ENCODE measurements at places on chromosomes 7 and 10.
A peak's percentile ranks its signal among the peaks of the same experiment; 100 is the strongest.

DNA sequence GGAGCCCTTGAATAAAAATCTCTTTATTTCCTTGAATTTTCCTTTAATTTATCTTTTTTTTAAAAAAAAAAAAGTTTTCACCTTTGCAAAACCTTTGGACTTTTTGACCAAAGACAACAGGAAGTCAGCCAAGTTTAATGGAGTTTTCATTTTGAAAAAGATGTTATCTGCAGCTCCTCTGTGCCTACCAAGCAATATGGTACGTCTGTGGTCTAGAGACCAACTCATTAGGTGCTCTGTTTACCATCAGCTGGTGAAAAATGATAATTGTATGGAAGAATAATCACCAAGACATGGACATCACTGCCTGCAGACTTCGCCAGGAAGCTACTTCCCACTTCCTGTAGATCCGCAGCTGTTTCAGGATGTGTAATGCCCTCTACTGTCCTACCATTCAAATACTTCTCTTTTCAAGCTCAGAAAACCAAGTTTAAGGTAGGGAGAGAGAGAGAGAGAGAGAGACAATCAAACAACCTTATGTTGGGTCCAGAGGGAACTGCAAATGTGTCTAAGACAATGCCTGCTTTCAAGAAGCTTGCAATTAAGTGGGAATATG, 18.7 kb downstream of the PLXNA4 start:
- peak; percentile 45 for DNase-seq

DNA sequence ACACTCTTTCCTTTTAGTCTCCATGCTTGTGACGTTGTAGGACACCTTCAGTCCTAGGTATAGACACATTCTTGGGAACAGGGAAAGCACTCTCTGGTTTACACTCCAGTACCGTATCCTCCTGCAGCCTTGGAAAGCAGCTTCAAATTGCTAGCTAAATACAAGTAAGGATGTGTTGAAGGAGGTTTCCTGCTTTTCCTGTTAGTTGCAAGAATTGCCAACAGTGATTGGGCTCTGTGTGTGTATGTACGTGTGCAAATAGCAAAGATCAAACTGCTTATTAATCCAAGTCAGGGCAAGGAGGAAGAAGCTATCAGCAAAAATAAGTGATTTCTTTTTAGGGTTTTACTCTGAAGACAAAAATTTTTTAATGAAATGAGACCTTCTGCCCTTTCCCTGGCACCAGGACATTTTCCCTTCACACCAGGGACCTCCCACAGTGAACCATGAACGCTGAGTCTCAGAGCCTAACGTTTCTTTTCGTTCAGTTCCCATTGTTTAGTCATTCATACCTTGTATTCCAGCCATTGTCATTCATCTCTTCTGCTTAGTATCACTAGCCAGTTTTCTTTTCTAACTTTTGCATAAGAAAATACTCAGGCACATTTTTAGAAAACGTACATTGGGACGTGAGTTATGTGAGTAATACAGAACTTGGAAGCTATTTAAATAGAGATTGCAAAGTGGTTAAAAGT, 36.9 kb upstream of the AUTS2 start:
- DNase-seq, result no peak

DNA sequence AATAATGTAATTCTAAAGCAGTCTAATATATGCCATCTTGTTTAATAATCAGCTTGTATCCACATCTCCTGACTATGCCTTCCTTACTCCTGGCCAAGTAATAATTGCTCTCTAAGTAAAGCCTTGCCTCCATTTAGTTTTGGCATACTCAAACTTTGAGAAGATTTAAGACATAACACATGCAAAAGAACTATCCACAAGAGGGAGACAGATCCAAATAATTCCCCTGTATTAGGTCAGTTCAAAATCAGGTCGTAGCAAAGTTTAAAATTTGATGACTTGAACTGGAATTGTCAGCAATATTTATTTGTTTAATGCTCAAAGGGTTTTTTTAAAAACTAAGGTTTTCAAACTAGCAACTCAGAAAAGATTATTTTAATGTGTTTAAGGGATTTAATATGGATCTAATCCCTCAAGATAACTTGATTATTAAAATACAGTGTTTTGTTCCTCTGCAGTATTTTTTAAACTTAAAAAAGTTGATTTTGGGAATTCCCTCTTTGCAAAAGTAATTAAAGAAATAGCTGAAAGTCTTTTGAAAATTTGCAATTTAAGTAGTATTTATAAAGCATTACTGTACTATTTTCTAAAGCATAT, 95.3 kb downstream of the HDAC9 start:
- DNase-seq, result peak; percentile 26

GRCh38 chr10:48456361-48456804, 148.5 kb downstream of the ARHGAP22 start:
- no peak for DNase-seq

GRCh38 chr10:132471125-132471451, 66.5 kb upstream of the INPP5A start:
- no peak for DNase-seq

All from NCI-H2081 (cell line).